Vagina (tissue), 2 donors: ENCODE measurements at places on chromosomes 6 and 20. TPM values are rescaled to one million over a fixed set of nuclear protein-coding genes. Genes with fewer than 3 reads are reported as not detected.

GRCh38 chr20:16048876-16049275 lies 524.4 kb downstream of the KIF16B start:
- no peak for DNase-seq

DNA sequence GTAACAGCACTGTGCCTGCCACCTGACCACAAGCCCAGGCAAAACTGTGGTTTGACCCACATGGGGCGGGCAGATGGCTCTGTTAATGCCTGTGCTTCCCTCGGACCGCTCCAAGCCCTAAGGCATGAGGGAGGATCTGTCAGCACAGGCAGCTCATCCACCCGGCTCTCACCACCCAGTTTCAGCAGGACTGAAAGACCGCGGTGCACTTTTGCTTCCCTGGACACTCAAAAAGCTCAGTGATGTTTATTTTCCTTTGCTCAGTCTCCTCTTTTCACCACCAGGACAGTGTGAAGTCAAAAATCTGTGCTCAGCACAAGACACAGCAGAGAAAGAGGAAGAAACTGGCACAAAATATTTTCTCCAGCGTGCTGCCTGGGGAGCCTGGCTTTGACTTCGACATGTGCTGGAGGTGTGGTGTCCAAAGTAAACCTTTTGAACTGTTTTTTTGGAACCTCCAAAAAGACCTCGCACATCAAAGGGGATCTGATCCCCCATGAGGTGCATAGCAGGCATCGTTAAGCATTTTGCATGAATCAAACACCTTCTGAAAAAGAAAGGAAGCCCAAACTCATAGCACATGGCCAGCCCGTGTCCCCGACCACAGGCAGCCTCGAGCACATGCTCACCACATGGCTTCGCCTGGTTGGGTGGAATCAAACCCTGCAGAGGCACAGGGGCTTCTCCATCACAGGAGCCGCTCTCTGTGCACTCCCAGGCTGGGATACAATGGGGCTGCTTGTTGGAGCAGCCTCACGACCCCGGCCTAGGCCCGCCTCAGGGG lies 441.7 kb upstream of the JARID2 start:
- no peak for DNase-seq

DNA sequence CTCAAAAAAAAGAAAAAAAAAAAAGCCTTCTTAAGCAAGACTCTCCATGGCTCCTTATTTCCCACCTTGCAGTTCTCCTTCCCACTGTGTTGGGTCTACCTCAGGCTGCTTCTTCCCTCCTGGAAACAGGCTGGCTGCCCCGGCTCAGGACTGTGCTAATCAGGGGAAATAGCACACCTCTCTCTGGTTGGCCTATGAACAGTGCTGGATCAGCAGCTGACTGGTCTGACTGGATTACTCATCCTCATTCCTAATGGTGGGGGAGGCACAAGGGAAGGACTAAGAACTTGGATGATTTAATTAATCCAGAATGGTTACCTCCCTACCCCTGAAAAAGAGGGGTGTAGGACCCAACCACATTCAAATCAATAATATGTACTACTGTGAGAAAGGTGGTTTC lies 3.9 kb upstream of the SRSF3 start:
- no peak for DNase-seq

- no peak for DNase-seq
Measured at GRCh38 chr6:76004202-76004601, 68.3 kb downstream of the IMPG1 start.

DNA sequence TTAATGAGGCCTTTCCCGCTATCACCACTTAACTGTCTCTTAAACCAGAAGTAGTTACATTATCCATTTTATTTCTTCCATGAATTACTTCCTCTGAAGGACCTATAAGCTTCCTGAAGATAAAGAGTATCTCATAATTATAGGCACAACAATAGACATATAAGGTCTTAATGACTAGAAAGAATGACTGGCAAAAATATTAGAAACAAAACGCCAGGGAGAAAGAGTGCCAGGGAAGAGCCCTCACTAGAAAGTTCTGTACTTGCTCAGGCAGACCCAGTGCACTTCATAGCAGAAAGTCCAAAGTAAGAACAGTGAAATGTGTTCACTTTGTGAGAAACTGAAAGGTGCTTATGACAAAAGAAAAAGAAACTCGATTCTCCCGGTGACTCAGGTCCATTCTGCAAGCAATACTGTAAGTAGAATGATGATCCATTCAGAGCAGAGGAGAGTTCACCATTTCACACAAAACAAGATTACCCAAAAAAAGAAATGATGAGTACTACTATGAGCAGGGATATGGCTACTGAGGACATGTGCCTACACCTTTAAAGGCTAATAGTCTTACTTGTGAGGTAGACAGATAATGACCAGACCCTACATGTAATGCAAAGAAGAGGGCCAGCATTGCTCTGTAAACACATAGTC lies 5.5 kb downstream of the ZNF334 start:
- no peak for DNase-seq

GRCh38 chr6:31268836-31269235 lies 3.1 kb downstream of the HLA-C start:
- no peak for DNase-seq

DNA sequence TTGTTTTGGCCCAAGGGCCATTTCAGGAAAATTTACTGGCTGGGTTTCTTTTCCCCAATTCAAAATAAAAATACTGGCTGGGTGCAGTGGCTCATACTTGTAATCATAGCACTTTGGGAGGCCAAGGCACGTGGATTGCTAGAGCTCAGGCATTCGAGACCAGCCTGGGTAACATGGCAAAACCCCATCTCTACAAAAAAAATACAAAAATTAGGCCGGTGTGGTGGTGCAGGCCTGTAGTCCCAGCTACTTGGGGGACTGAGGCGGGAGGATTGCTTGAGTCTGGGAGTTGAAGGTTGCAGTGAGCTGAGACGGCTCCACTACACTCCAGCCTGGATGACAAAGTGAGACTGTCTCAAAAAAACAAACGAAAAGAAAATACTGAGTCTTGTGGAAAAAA lies 60.0 kb downstream of the NINL start:
- DNase-seq, result no peak

GRCh38 chr6:138403324-138403800 lies 661 bp upstream of the HEBP2 start:
- DNase-seq, result no peak

DNA sequence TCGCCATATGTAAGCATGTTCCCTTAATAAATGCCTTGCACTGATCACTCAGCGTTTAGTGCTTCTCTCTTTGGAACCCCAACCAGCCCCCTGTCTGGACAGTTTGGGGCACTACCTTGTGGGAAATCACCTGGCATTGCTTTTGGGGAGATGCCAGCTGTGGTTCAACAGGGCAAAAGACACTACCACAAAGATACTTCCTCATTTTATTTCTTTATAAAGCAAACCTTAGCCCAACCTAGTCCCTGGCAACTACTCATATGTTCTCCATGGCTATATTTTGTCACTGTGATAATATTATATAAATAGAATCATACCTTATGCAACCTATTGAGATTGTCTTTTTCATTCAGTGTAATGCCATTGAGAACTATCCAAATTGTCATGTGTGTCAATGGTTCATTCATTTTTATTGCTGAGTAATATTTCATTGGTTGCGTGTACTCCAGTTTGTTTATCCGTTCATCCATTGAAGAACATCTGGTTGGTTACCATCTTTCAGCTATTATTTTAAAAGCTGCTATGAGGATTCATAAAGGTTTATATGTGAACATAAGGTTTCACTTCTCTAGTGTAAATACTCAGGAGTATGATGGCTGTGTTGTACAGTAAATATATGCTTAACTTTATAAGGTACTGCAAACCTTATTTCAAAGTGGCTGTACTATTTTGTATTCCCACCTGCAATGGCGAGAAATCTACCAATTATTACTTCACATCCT lies 114.8 kb downstream of the MOXD1 start:
- no peak for DNase-seq

DNA sequence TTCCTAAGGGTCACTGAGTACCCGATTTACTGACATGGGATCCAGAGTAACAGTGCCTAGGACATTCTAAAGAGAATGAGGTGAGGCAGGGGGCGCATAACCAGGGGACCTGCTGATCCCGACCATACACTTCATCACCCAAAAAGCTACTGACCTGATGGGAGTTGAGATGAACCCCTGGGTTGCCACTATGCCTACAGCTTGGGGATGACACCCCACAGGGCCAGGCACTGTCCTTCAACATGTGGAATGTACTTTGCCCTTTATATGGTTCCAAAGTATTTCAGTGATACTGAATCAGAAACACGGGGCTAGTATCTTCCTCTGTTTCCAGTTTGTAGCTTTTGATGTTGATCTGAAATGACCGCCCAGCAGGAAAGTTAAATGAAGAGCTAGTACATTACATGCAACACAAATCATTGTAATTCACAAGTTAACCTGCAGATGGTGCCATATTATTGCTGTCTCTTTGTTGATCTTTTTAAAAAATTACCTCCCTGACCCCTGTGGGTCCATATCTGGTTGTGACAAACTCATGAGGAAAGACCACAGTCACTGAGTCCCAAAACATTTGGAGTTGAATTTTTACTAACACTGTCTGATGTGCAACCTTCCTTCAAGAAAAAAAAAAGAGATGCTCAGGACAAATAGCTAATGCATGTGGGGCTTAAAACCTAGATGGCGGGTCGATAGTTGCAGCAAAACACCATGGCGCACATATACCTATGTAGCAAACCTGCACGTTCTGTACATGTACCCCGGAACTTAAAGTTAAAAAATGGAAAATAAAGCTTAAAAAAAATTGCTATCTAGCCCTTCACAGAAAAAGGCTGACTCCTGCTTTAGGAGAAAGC lies 42.7 kb upstream of the GCNT2 start:
- DNase-seq, result no peak

DNA sequence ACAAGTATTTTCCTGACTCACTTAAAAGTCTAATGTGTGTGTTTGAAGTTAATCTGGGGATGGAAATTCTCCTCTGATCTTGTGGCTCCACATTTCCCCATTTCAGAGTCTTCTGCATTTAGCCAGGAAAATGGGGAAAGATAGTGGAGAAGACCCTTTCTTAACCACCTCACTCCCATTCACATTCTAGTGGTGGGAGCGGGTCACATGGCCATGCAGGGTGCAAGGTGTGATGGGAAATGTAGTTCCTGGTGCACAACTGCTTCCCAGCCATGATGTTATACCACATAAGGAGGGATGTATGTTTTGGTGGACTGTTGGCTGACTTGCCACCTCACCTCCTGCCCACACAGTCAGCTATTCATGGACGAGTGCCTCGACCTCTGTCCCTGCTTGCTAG lies 61.8 kb downstream of the BANF2 start:
- DNase-seq, result no peak

- no peak for DNase-seq
Measured at GRCh38 chr6:161869491-161869890, 595.6 kb upstream of the AGPAT4 start.

- DNase-seq, result no peak
Measured at GRCh38 chr6:68634726-68635411, at the start of gene ADGRB3. ADGRB3 (plus strand) TSS chr6:68635282; CDS start chr6:68638676, 3,394 bp downstream.

DNA sequence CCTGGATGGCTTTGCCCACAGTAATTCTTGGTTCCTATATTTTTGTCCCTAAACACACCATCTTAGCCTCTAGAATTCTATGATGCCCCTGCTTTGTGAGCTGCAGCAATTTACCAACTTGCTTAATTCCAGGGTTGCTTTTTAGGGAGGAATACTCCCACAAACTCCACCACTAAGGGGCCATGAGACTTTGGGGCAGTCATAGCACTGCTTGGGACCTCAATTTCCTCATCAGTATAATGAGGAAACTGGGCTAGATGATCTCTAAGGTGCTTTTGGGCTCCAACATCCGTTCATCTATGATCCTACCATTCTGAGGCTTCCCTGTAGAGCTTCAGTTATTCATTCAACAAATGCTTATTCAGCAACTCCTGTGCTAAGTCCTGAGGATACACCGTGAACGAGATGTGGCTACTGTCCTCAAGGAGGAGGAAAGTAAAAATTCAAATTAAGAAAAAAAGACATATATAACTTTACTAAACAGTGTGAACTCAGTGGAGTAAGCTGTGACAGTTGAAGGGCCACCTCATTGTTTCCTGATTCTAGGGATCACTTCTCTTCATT lies 75.3 kb downstream of the PRDM1 start:
- DNase-seq, result no peak

DNA sequence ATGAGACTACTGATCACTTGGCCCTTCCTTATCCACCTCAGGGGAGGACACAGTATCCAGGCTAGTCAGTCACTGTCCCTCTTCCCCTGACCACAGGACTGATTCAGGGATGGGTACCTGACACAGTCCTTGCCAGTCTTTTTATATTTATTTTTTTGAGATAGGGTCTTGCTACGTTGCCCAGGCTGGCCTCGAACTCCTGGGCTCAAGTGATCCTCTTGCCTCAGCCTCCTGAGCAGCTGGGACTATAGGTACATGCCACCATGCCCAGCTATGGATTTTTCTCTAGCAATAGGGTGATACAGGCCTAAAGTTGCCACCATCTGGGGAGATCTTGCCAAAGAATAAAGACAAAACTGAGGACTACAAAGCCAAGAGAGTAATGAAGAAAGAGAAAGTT lies 10.2 kb downstream of the TUBB2B start:
- no peak for DNase-seq

SSTR4 gene
- total RNA-seq, result not detected

PNLDC1 gene
- not detected for total RNA-seq

WFDC10B gene
- not detected for total RNA-seq

ECT2L gene
- total RNA-seq, result not detected

APMAP gene
- total RNA-seq, result 29.7 TPM

COL21A1 gene
- total RNA-seq, result 16.7 TPM
